ENCODE measurements at places on chromosomes 2 and 18.

DNA sequence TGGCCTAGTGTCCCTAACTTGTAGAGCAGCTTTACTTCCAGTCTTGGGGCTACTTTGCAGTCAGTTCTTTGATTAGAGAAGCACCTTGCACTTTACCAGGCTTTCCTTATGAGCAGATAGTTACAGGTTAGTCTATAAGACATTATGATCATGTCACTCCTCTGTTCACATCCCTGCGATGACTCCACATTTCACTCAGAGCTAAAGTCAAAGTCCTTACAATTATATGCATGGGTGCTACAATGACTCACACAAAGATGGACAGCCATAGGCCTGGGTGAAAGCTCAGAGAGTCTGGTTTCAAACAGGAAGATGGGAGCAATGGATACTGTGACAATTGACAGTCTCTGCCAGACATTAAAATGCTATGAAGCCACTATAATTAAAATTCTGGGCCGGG lies 27.1 kb upstream of the SSB start:
- DNase-seq, result no peak

DNA sequence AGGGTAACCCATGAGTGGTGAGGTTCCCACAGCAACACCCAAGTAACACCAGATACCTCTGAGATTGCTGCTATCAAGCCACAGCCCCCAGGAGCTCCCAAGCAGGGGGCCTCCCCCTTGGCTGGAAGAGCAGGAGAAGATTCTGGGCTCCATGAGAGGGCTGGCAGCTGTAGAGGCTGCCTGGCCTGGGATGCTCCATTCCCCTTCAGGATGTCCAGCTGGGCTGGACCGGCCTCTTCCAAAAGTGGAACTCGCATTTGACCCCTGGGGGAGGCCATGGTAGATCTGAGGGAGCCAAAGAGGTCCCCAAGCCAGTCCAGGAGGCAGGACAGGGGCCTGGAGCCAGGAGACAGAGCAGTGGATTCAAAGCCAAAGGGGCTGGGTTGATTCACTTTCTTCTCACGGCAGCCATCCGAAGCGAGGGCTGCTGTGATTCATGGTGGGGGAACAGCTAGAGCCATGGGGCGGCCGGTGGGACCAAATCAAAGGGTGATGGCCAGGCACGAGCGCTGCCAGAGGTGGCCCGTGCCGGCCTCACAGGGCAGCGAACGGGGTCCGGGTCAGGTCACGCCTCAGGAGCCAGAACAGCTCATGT lies 95.3 kb upstream of the ID2 start:
- DNase-seq, result no peak

DNA sequence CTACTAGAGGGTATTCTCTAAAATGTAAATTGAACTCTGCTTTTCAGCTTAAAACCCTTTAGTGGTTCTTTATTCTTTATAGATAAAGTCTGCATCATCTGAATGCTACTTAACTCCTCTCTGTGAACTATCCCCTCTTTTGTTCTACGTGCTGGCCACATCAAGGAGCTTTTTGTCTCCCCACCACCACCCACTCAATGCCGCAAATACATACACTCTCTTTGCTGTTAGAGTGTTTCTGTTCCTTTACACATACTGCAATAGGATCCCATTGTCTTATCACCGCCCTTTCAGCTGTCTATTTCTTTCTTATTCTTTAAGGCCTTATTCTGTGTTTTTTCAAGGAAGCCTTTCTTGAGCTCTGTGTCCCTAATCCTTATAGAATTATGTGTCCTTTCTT lies 83.3 kb downstream of the EML4 start:
- no peak for DNase-seq

- no peak for DNase-seq
Measured at GRCh38 chr2:127220102-127220767, at the start of gene CYP27C1. Gene CYP27C1 (minus strand): TSS chr2:127220299. CDS start chr2:127220270, 29 bp downstream.

- DNase-seq, result no peak
Measured at GRCh38 chr18:8262221-8262620, 347.0 kb upstream of the RAB12 start.

DNA sequence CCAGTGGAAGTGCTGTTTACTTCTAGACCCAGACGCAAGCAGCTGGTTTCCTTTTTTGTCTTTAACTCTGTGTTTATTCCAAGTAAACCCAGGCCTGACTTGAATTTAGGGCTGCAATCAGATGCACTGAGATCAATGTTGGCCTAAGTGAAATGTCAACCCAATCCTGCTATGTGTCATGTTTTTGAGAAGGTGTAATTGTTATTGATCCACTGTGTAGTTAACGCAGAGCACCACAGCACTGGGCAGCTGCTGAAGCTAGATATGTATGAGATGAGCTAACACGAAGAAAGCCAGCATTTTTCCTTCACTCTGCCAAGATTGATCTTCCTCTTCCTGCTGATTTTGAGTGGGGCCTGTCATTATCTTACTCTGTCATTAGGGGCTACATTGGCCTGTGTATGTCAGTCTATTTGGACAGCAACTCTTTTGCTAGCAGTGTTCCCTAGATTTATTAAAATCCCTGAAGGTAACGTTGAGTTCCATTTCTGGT lies 18.9 kb upstream of the DLX1 start:
- no peak for DNase-seq

DNA sequence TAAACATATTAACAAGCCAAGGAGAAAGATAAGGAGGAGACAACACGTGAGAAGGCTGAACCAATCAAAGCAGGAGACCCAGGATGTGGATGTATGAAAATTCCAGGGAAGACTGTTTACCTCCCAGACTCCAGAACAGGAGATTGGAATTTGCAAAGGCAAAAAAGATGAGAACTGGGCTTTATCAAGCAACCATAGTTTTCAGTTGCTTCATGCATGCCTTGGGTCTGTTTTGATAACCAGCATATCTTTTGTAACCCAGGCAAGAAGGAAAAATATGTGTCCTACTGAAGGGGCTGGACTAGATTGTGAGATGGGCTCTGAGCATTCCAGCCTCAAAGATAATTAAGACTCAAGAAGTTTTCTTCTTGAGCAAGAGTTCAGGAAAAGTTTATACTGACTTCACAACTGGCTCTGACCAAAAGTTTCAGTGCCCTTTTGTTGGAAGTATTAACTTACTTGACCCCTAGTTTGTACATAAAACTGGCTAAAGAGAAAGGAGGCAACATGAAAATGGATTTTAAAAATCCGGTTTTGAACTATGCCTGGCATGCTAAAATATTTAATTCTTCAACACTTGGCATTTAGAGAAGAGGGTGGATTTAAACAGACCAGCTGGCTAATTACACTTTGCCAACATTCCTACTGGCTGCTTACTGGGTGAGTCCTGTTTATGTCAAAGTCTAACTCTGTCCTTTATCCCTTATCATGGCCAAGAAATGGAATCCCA lies 79.3 kb upstream of the CD28 start:
- no peak for DNase-seq

- no peak for DNase-seq
Measured at GRCh38 chr2:191666732-191667131, 11.2 kb upstream of the NABP1 start.

- no peak for DNase-seq
Measured at GRCh38 chr2:173037245-173038120, 38.2 kb upstream of the MAP3K20 start.

GRCh38 chr2:74947703-74948102 lies 10.7 kb upstream of the POLE4 start:
- DNase-seq, result no peak

GRCh38 chr2:95012881-95013550 lies 12.5 kb upstream of the MAL start:
- DNase-seq, result no peak

Data from stimulated activated CD4-positive, alpha-beta T cell treated with anti-CD3 and anti-CD28 coated beads, Interleukin-1b, Interleukin-23, amount 100 ng/mL, for 1 hour (primary cell).